ENCODE measurements at places on chromosomes 6 and 20.

GRCh38 chr6:1363298-1363697 is 26.1 kb upstream of the FOXF2 start:
- no peak for DNase-seq

- DNase-seq, result peak; percentile 96
These were observed 47.0 kb downstream of the OR2B2 start for GRCh38 chr6:27864906-27865849.

GRCh38 chr6:168866534-168866933 is 387.1 kb downstream of the THBS2 start:
- no peak for DNase-seq

GRCh38 chr6:39441986-39442385 is 119.5 kb upstream of the KCNK16 start:
- DNase-seq, result no peak

DNA sequence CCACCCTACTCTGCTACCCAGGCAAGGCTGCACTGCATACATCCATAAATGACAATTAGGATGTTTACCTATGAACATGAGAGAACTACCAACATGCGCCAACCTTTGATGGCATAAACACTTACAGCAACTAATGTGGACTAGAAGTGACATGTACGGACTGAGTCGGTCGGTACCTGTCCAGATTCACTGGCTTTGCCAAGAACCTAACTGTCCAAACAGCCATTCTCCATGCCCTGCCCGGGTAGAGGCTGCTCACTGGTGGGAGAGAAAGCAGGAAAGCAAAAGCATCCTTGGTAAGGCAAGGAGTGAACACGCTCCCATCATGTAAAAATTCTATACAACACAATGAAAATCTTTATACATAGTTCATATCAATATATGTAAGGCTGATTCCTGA is 30.0 kb downstream of the SYNDIG1 start:
- no peak for DNase-seq

DNA sequence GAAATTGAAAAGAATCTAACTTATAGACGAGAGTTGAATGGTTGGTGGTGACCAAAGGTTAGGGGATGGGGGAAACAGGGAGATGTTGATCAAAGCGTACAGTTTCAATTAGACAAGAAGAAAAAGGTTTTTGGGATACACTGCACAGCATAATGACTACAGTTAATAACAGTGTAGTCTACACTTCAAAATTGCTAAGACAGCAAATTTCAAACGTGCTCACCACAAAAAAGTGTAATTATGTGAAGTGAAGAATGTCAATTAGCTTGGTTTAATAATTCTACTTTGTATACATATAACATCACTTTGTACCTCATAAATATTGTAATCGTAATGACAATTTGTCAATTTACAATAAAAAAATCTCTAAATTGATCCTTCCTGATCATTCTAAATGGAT is 267.5 kb downstream of the RNGTT start:
- DNase-seq, result no peak

- DNase-seq, result no peak
These were observed 217.0 kb upstream of the CNR1 start for GRCh38 chr6:88383183-88383582.

DNA sequence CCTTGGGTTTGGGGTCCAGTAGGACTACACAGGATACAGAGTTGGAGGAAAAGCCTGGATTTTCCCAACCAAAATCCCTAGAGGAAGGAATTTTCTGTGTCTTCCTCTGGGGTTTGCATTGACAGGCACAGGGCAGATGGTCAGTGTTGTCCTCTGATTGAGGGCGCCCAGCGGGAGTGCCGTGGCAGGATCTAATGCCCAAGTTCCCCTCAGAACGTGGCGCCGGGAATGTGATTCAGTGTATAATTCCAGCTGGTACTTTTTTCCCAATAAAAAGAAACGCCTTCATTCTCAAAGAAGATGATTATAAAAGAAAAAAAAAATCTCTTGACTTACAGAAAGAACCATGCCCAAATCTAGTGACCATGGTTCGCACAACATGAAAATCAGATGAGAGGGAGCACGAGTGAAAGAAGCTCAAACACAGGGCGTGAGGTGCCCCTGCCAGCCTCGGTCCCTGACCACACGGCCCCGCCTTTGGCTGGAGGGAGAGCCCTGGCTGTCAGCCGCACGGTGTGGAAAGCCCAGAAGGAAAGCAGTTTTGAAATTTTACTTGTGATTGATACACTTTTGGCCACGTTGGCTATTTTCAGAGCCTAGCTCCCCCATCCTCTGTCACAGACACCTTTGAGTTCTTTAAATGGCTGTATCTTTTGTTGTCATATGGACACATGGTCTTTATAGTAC is 31.6 kb downstream of the VEGFA start:
- DNase-seq, result no peak

DNA sequence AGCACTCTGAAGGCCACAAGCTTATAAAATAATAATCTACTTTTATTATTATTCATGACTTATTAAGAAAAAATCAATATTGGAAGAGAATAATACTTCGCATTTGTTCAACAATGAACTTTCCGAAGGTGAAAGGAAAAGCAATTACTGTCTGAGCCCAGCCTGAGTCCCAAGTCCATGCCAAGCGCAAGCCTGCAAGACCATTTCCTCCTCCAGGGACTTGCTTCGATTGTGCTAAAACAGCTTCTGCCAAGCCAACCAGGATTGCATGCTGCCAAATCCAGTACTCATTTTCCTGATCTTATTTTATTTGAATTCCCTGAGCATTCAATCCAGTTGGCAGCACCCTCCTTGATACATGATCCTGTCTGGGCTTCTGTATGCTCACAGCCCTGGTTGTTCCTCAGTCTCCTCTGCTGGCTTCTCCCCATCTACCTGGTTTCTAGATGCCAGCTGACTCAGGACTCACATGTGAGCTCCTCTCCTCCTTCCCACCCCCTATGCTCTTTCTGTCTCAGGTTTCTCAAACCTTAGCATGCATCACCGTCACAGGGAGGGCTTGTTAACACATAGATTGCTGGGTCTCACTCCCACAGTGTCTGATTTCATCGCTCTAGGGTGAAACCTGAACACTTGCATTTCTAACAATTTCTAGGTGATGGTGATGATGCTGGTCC is 55.9 kb upstream of the PSMF1 start:
- DNase-seq, result no peak

- DNase-seq, result no peak
These were observed 406.9 kb upstream of the MAP3K7 start for GRCh38 chr6:90993770-90994169.

DNA sequence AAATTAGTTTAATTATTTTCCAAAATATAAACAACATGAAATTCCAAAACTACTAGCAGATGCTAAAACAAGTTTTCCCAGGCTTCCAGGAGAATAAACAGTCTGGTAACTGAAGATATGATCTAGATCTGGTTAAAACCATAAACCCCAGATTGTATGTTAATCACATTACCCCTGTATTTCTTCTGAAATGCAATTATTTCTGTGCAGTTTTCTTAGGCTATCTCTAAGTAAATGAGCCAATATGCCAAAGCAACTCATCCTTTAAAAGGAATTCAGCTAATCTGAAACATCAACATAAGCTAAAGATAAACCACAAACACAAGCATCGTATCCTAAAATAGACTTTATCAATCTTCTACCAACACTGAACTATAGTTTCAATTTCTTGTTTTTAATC is 44.6 kb upstream of the SENP6 start:
- no peak for DNase-seq

GRCh38 chr6:16333580-16333979 is 95.2 kb downstream of the GMPR start:
- DNase-seq, result peak; percentile 30

DNA sequence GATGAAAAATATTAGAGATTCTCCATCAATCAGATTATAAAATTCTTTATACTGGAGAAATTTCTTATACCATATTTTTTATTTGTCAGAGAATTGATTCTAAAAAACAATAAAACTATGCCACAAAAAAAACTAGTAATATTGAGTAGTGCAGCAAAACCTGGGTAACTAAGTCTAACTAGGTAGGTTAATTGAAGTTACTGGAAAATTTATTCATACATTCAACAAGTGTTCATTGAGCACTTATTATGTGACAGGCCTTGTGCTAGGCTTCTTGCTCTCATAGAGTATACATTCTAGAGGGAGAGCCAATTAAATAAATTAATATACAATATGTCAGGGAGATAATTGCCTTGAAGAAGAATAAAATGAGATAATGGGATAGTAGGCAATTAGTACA is 189.4 kb downstream of the EYA4 start:
- no peak for DNase-seq
